ENCODE measurements at places on chromosomes 1 and 21.

- no peak for DNase-seq
Measured at GRCh38 chr1:179169616-179170467, 59.6 kb downstream of the ABL2 start.

GRCh38 chr1:59350521-59350920 lies 53.6 kb downstream of the FGGY start:
- no peak for DNase-seq

DNA sequence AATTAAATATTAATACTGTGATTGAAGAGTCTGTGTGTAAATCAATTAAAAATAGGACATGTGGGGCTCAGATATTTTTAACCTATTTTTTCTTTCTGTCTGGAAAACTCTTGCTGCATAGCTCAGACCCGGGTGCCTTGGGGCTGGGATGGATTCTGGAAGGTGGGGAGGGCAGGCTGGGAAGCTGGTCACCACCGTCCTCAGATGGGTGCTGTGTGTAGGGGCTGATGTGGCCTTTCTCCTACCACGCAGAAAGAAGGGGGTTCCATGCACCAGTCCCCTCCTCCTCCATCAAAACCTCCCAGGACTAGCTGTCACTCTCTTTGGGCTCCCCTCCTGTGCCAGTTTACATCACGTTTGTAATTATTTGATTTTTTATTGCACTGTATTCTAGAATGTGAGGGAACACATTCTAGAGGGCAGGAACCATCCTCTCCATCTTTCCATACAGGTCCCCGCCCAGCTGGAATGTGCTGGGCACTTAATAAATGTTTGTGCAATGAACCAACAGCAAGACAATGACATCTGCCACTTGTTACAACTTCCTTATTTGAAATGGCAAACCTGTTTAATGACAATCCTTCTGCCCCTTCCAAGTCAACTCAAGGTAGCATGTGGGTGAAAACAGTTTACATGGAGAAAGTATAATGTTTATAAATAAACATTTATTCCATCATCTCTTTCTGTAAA lies 104.3 kb downstream of the EDEM3 start:
- no peak for DNase-seq

- no peak for DNase-seq
Measured at GRCh38 chr1:22206551-22207125, 63.7 kb upstream of the WNT4 start.

- DNase-seq = no peak
Measured at GRCh38 chr21:29312981-29313380, 14.3 kb downstream of the BACH1 start.

GRCh38 chr1:36023098-36023769 lies 60.7 kb upstream of the TEKT2 start:
- DNase-seq = no peak

- DNase-seq = no peak
Measured at GRCh38 chr1:198577444-198577843, 37.0 kb upstream of the ATP6V1G3 start.

- no peak for DNase-seq
Measured at GRCh38 chr1:23422941-23423340, 1.6 kb downstream of the TCEA3 start.

DNA sequence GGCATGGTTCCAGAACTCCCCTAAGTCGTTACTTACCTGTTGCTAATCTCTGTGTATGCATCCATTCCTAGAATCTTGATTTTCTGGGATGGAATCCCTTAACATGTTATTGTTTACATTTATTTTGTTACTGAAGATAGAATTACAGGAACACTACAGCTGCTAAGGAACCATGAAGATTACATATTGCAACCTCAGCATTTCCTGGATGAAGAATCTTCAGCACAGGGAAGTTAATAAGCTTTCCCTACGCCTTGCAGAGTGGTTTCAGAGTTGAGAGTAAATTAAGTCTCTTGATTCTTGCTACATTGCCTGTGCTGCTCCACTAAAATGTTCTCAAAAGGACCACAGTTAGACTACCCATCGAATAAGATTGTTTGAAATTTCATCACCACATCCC lies 31.4 kb upstream of the GBP6 start:
- no peak for DNase-seq

- DNase-seq = no peak
Measured at GRCh38 chr1:193533853-193534252, 347.4 kb upstream of the B3GALT2 start.

DNA sequence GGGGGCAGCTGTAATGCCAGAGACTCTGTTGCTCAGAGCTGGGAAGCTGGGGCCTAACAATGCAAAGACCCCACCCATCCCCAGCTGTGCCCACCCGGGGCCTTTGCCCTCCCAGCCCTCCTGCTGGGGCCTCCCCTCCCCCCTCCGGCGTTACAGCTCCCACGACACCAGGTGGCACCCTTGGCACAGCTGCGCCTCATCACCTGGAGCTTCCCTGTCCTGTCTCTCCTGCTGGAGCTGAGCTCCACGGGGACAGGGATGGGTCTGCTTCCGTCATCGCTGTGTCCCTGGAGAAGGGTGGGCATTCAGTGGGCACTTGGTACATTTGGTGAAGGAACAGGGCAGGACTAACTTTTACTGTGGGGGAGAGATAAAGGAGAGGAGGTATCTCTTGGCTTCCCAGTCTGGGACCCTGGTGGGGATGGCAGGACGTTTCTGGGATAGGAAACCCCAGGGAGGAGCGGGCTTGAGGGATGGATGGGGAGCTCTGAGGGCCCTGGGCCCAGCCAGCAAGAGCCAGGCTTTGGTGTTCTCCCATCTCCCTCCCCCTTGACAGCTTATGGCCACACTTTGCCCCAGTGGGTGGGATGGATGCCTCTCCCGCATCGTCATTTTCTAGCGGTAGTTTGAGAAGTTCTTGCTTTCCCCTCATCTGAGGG lies 453.2 kb downstream of the PTPRU start:
- DNase-seq = no peak

DNA sequence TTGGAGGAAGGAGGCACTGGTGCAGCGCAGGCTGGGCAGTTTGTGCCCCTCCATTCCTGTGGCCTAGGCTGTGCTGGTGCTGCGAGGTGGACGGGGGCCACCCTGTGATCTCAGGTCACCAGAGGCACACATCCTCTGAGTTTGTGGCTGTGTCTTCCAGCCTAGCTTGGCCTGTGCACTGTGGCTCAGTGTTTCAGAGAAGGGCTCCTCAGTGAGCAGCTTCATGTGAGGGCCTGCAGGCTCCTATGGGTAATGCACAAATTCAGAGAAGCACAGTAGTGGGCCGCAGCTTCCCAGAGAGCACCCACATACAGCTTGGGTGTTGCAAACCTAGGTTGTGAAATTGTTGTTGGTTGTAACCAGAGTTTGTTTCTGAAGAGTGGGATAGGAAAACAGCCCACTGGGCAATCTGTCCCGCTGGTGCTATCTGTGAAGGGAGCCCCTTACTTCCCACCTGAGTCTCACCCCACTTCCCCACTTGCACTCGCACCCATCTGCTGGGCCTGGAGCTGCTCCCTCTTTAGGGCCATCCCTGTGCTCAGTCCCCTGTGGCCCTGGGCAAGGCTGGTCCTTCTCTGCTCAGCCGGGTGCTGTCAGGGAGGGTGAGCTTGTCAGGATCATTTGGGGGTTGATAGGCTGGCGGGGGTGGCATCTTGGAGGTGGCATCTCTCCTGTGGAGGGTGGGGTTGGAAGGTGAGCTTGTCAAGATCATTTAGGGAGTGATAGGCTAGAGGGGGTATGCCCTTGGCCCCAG lies 30.2 kb downstream of the SNAP47 start:
- no peak for DNase-seq

DNA sequence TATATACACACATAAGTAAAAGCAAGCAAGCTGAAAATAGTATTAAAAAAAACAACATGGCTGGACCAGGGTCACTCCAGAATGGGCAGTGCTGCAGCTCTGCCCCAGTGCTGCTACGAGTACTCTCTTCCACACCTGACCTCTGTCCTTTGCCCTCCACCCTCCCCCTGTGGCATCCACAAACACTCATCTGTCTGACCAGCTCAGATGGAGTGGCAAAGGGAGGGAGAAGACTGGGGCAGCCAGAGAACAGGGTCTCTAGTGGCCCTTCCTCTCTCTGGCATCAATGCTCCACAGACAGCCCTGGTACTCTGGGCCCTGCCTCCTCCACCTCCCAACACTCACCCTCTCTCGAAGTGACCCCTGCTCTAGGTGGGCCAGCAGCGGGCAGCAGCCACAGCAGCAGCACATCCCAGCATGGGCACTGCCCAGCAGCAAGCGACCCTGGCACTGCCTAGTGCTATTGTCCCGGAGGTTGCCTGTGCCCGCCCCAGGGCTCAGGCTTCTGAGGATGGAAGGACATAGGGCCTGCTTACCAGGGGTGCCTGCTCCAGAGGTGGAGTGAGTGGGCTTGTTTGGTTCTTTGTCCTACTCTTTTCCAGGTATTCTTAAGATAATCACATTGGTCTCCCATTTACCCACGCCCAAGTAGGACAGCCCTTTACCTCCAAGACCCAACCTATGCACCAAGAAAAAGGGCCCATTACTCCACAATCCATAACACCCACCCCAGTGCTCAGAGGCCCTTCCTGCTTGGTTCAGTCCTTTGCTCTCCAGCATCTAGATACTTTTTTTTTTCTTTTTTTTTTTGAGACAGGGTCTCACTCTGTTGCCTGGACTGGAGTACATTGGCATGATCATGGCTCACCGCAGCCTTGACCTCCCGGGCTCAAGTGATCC lies 6.2 kb downstream of the ARHGEF2 start:
- no peak for DNase-seq

DNA sequence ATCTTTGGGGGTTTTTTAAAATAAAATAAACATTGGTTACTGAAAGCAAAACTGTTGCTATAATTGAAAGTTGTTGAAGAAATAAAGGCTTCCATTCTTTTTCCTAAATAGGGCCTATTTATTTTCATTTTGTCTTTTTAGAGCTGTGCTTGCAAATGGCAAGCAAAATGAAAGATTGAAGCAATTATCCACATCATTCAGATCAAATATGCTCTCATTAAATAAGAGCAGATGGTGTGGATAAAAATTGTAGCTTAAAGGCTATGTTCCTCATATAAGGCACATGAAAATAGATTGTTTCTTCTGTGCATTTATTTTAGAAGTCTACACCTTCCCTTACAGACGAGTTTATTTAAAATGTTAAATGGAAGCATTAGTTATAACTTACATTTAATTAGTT lies 1317.7 kb downstream of the MRPL39 start:
- no peak for DNase-seq

- DNase-seq = no peak
Measured at GRCh38 chr21:26041431-26042180, 129.0 kb downstream of the APP start.

DNA sequence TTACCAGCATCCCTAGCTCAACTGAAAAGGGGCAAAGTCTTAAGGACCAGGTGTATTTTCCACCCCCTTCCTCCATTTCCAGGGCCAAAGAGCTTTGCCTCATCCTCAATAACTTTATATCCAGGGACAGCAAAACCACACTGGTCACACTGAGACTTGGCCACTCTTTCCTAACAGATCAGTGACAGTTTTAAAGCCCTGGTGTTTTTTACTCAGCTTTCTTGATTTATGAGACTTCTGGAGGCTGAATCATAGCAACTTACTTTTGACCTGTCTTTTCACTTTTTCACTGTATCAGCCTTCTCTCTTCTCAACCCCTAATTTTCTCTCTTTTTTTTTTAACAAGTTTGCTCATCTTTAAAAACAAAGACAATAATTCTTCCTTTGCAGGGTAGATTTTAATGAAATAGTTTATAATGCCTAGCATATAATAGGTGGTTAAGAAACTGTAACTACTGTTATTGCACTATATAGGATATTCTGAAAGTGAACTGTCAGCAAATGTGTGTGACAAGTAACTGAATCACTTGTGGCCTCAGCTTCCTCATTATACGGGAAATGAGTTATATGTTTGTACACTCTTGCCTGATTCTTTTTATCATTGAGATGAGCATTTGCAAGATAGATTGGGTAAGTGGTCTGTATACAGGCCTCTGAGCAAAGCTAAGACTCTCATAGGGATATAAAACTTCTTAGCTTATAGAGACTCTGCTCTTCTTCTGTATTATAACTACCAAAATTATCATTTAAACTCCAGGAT lies 19.7 kb upstream of the DYNLT5 start:
- DNase-seq = no peak

GRCh38 chr1:212955961-212956620 lies 5.8 kb downstream of the VASH2 start:
- DNase-seq = no peak

GRCh38 chr1:55362558-55362957 lies 147.4 kb upstream of the USP24 start:
- peak; percentile 21 for DNase-seq

DNA sequence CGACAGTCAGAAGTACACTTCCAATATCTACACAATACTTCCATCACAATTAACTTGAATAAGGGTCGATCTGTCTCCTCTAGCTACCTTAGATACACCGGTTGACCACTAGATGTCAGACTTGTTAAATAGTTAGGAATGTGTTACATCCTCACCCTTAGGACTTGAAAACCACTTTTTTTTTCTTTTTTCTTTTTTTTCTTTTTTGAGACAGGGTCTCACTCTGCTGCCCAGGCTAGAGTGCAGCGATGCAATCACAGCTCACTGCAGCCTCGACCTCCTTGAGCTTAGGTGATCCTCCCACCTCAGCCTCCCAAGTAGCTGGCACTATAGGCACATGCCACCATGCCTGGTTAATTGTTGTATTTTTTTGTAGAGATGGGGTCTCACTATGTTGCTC lies 120.4 kb upstream of the GREM2 start:
- DNase-seq = no peak

DNA sequence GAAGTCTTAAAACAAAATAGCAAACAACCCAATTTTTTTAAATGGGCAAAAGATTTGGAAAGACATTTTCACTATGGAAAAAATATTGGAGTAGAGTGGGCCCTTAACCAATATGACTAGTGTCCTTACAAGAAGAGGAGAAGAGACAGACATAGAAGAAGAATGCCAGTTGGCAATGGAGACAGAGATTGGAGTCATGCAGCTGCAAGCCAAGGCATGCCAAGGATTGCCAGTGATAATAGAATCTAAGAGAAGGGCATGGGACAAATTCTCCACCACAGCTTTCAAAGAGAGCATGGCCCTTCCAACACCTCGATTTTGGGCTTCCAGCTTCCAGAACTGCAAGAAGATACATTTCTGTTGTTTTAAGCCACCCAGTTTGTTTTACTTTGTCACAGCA lies 92.7 kb downstream of the RGS2 start:
- DNase-seq = no peak

DNA sequence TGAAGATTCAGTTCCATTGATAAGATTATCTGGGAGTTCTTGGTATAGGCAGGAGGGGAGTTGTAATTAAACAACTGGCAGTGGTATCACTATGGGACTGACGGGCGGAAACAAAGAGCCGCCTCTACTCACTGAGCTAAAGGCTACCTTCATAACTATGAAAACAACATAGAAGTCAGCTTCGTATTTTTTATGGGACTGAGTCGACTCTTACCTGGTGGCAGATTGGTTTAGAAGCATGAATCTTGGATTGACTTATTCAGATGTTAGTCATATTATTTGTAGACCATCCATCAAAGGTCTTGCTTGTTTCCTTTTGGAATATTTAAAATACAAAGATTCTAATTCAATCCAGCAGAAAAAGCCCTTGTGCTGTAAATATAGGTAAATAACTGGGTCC lies 6.3 kb upstream of the HHIPL2 start:
- no peak for DNase-seq

GRCh38 chr1:59108481-59109317 lies 188.2 kb upstream of the FGGY start:
- no peak for DNase-seq

- DNase-seq = no peak
Measured at GRCh38 chr1:22387919-22388580, 63.6 kb upstream of the ZBTB40 start.
